NCI-H2107 (cell line): ENCODE measurements at places on chromosomes 3 and 15.

- peak; percentile 33 for DNase-seq
Measured at GRCh38 chr15:55318588-55319494, at the start of the genes PIGB and PIGBOS1. TSS of gene PIGB (plus strand) at chr15:55319222. CDS start at chr15:55319251, 29 bp downstream. TSS of gene PIGBOS1 (minus strand) at chr15:55319123. CDS start at chr15:55317792, 1,331 bp downstream.

DNA sequence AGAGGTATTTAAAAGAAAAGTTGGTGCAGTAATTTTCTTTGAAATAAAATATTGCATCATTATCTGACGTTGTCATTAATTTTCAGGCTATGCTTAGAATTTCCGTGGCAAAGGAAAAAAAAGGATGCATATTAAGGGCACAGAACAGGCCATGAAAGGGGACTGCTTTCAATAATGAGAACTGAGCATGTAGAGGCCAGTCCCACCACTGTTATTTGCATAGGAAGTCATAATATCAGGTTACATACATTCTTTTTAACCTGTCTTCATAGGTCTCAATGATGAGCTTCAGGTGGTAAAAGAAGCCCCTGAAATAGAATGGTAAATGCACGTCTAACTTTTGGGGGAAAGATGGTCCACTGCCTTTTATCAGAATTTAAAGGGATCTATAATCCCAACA lies 272.1 kb upstream of the ALCAM start:
- DNase-seq = no peak

- DNase-seq = no peak
Measured at GRCh38 chr3:16721494-16721893, 116.3 kb upstream of the DAZL start.

- DNase-seq = no peak
Measured at GRCh38 chr3:105118905-105119304, 247.8 kb upstream of the ALCAM start.

DNA sequence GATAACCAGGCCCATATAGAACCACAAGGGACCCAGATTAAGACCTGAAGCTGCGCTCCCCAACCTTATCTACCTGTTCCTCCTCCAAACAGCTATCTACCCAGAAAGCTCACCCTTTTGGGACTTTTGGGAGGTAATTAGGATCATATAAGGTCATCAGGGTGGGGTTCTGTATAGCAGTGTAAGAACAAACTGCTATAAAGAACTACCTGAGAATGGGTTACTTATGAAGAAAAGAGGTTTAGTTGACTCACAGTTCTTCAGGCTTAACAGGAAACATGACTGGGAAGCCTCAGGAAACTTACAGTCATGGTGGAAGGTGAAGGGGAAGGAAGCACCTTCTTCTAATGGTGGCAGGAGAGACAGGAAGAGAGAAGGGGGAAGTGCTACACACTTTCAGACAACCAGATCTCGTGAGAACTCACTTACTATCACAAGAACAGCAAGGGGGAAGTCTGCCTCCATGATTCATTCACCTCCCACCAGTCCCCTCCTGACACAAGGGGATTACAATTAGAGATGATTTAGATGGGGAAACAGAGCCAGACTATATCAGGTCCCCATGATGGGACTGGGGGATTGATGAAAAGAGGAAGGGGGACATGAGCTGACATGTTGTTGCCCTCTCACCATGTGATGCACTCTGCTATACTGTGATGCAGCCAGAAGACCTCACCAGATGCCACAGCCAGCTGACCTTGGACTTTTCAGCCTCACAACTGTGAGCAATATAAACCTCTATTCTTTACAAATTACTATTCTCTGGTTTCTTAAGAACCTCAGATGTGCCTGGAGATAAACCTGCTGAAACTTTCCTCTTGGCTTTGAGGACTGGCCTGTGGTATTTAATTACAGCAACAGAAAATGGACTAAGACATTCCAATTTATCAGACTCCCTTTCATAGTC lies 15.3 kb upstream of the FMN1 start:
- DNase-seq = no peak

DNA sequence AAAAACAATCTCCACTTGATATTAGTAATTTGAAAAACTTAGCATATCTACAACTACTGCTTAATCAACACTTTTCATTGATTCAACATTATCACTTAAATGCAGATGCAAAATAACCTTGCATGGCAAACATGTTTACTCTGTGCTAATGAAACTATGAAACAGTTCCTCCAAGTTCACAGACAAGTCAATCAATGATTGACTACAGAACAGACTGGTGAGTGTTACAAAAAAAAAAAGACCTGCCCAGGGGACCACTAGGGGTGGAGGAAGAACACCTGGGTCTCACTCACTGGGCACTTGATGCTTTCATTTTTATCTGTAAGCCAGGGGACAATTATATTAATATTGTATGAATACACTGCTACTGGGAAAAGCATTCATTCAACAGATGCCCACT lies 4.3 kb upstream of the NR2C2 start:
- no peak for DNase-seq

DNA sequence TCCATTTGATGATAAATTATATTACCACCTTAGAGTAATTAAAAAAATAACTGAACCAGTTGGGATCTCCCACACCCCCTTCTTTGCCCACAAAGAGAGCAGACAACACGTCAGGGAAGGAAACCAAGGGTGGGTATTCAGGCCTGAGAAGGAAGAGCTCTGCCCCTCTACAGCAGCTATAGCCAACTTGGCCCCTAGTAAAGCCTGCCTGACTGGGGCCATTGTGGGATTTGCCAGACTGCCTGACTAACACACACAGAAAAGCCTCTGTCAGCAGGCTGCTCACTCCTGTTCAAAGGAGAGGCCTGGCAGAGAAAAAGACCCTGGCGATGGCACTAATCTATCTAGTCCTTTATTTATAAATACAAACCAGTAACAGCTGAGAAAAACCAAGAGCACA lies 41.4 kb downstream of the ATP8B4 start:
- DNase-seq = no peak

GRCh38 chr3:12226031-12226430 lies 62.8 kb upstream of the PPARG start:
- DNase-seq = no peak

DNA sequence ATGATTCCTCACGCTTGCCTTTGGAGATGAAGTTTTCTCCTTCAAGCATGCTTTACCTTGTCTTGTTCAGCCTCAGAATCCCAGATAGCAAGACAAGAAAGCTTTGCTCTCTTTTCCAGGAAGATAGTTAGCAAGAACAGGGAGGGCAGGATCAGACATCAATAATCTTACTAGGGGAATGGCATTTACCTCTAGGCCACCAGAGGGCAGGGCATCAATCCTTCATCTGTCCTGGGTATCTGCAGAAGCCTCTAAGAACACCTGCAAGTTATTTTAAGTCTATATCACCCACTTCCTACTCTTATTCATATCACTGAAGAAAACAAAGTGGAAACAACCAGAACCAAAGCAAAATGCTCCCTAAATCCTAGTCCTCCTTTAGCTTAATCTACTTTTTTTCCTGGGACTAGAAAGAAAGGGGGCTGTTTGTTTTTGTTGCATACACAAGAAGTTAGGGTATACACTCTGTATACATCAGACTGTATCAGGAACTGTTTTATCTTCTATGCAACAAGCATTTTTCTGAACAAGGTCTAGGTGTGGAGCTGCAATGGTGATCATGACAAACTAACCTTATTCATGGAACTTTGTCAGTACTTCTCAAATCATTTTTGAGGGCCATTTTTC lies 862.5 kb downstream of the CADM2 start:
- DNase-seq = peak; percentile 32
